ENCODE measurements at places on chromosomes 16 and 17.

DNA sequence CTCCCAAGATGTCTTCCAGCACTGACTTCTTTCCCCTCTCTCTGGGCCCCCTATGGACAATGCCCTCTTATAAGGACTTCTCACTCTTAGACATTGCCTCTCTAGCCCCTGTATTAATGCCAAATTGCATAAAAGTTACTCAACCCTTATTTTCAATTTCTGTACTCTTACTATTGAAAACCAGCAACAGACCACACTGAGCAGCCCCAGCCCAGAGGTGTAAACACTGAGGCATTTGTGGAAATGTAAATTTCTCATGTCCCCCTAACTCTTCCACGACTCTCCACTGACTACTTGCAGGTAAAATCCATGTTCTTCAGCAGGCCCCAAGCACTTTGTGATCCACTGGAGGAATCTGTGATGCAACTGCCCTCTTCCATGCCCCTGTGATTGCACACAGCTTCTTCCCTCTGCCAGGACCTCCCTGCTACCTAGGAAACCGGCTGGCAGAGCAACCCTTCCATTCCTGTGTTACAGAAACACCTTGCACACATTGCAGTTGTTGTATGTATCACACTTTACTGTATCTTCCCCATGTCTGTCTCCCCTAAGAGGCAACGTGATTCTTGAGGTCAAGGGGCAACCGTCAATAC, 4.4 kb downstream of the N4BP1 start:
- no peak for DNase-seq

GRCh38 chr17:55527540-55528118, 16.4 kb upstream of the SMIM36 start:
- no peak for DNase-seq

GRCh38 chr16:4345836-4346781, 5.0 kb downstream of the PAM16 start:
- no peak for DNase-seq

DNA sequence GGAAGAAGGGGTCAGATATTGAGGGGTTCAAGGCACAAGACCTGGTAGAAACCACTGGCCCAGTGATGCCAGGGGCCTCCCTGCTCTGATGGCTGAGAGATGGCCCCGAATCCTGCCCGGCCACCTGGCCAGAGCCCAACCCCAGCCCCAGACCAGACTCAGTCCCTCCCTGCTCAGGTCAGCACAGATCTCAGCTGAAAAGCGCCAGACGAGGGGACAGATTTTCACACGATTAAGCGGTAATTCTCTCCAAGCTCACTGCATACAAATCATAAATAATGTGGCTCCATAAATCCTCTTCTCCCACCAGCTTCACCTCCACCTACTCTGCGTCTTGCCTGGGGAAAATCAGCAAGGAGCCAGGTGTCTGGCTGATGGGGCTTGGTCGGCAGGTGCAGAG, 57.1 kb downstream of the ENGASE start:
- DNase-seq: no peak

- DNase-seq: peak; percentile 81
Observed at GRCh38 chr17:34542700-34543336, 36.6 kb upstream of the TMEM132E start.

DNA sequence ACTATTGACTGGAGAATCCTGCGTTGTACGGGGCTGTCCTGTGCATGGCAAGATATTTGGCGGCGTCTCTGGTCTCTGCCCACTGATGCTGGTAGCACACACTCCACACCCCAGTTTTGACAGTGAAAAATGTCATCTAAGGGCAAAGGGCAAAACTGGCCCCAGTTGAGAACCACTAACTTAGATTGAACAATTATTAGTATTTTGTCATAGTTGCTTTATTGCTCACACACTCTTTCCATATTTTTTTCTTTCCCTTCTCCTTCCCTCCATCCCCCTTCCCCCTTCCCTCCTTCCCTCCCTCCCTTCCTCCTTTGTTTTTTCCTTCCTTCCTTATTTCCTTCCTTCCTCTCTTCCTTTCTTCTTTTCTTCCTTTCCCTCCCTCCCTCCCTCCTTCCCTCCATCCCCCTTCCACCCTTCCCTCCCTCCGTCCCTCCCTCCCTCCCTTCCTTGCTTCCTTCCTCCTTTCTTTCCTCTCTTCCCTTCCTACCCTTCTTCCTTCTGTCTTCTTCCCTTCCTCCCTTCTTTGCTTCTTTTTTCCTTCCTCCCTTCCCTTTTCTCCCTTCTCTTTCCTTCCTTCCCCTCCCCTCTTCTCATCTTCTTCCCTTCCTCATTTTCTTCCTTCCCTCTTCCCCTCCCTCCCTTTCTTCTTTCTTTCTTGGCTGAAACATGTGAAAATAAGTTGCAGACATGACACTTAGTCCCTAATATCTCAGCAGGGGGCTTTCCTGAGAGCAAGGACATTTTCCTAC, 5.5 kb downstream of the SHISA9 start:
- DNase-seq: no peak

DNA sequence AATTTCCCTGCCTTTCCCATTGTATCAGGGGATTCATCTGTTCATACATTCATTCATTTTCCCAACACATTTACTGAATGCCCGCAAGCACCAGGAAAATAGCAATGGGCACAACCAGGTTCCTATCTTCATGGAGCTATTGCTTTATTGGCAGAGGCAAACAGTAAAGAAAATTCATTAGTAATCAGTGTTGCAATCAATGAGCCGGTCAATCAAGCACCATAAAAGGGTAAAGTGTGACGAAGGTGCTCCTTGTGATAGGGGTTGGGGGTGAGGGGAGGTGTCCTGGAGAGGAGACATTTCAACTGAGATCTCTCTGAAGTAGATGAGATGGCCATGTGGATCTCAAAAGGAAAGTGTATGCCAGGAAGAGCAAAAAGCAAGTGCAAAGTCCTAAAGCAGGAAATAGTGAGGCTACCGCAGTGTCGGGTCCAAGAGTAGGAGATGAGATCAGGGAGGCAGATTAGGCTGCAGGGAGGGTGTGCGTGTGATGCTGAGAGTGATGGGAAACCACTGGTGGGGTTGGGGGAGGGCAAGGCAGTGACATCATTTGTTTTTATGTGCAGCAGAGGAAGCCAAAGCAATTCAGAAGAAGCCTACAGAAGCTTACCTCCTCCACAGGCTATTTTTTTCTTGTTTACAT, 28.4 kb downstream of the CDH13 start:
- peak; percentile 90 for DNase-seq

DNA sequence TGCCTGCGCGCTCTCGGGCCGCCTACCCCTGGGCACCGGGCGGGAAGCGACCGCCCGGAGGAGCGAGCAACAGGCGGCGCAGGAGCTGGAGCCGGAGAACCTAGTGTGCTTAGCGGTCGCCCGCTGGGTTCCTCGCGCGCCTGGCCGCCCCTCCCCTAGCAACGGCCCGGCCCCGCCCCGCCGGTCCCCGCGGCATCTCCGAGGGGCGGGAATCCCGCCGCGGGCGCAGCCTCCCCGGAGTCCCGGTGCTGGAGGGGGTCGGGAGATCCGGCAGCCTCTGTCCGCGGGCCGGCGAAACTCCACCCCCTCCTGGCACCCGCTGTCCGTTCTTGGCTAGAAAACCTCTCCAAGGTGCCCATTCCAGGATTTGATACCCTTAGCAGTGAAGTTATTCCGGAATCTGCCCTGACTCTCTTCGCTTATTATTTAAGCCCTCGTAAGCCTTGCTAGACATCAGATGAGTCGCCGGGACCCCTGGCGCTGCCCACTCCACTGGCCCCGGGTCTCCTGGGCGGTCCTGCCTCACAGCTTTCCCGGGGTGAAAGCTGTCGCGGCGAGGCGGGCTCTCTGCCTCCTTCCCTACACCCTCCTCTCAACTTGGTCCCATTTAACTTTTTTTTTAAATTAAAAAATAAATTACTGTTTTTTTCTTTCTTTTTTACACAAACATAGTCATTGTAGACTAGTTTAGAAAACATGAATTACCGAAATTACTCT, at the start of gene RPRML:
Gene RPRML, minus strand, starts transcription at position 107 of the 717 bp plus-strand sequence. CDS start 246 bp downstream, outside the sequence.
- peak; percentile 71 for DNase-seq

DNA sequence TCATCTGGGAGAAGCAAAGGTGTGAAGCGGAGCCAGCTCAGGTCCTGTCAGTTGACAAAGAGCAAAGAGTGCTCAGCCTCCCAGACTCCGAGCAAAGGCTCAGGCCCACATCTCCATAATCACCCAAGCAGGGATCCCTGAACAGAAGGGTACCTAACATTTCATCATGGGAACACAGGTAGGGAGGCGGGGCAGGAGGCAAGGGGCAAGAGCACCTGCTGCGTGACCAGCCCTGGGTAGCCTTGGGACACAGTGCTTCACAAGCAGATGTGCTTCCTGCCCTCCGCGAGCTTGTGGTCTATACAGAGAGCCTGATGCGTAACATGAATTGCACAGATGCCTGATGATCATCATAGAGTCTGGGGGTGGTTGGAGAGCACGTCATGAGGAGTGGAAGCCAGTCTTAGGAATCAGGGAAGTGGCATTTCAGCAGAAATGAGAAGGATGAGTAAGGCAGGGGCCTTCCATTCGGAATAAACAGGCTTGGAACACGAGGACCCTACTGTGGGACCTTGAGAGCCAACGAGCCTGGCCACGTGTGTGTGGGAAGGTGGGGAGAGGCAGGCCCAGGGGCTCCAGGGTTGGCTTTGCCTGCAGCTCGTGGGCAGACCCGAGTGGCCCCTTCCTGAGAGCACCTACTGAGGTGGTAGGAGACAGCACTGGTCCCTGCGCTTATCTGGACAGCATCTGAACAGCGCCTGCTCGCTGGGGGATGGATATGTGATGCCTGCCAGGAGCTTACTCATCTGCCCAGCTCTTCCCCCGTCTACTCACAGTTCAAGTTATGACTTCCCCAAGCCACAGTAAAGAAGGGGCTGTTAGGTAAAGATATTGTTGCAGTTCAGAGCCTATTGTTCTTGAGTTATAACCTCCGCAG, 125.8 kb downstream of the CCDC182 start:
- DNase-seq: no peak

GRCh38 chr17:28500712-28501379, 5.3 kb upstream of the FOXN1 start:
- no peak for DNase-seq

GRCh38 chr16:73032541-73033270, 15.2 kb downstream of the ZFHX3 start:
- DNase-seq: no peak

DNA sequence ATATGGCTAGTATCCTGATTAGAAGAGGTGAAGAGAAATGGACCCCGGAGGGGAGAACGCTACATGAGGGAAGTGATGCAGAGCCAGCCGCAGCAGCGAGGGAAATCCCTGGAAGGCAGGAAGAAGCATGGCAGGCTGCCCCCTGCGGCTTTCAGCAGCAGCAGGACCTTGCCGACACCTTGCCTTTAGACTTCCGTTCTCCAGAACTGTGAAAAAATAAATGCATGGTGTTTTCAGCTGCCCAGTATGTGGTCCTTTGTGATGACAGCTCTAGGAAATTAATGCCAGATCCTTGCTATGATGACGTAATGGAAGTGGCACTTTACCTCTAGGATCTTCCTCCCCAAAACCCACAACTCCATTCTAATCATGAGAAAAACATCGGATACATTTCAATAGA, 9.7 kb upstream of the ZFP1 start:
- no peak for DNase-seq

GRCh38 chr17:77670173-77670572, 288.3 kb upstream of the TNRC6C start:
- no peak for DNase-seq

DNA sequence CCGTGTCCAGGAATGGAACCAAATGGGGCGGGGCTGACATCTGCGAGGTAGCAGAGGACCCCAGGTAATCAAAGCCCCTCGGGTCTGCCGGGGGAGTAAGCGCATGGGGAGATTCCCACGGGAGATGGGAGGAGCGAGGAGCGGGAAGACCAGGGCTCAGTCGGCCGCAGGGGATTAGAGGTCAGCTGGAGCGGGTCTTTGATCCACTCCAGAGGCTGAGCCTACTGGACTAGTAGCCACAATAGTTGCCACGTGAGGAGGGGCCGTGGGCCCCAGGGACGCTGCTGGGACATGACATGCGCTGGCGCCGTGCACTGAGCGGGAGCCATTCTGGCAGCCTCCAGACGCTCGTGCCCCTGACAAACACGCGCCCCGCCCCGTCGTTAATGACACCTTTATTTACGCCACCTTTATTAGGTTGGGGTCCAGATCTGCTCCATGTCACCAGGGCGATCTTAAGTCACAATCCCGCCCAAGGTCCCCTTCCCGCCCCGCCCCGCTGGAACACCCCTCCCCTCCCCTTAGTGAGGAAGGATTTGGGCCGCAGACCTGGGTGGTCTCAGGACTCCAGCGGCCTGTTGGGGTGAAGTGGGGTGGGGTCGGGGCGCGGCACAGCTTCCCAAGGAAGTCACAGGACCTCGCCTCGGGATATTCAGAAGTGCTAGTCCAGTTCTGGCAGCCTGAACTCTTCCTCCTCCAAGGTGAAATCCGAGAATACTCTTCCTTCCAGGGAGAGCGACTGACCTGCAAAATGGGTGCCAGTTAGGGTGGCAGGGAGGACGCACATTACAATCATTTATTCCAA, 15.0 kb downstream of the PPY start:
- peak; percentile 62 for DNase-seq

- DNase-seq: no peak
Observed at GRCh38 chr16:63385714-63386432, 1349.6 kb upstream of the CDH8 start.

DNA sequence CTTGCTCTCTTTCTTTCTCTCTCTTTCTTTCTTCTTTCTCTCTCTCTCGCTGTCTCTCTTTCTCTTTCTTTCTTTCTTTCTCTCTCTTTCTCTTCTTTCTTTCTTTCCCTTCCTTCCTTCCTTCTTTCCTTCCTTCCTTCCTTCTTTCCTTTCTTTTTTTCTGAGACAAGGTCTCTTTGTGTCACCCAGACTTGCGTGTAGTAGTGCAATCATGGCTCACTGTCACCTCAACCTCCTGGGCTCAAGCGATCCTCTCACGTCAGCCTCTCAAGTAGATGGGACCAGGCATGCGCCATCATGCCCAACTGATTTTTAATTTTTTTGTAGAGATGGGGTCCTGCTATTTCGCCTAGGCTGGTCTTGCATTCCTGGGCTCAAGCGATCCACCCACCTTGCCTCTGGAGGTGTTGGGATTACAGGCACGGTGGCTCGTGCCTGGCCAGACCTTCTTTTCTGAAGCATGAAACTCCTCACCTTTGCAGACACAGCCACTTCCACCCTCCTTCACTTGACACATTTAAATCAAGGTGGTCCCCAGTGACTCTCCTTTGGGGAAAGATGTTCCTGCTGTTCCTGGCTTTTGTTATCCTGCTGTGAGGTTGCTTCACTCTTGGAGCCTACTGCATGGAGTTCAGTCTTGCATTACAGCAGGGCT, 26.8 kb upstream of the NKD1 start:
- no peak for DNase-seq

Data from activated effector memory CD4-positive, alpha-beta T cell treated with anti-CD3 and anti-CD28 coated beads, Interleukin-2, amount 50 U/mL, for 16 hours (primary cell).